ENCODE measurements at places on chromosomes 16 and 17.

DNA sequence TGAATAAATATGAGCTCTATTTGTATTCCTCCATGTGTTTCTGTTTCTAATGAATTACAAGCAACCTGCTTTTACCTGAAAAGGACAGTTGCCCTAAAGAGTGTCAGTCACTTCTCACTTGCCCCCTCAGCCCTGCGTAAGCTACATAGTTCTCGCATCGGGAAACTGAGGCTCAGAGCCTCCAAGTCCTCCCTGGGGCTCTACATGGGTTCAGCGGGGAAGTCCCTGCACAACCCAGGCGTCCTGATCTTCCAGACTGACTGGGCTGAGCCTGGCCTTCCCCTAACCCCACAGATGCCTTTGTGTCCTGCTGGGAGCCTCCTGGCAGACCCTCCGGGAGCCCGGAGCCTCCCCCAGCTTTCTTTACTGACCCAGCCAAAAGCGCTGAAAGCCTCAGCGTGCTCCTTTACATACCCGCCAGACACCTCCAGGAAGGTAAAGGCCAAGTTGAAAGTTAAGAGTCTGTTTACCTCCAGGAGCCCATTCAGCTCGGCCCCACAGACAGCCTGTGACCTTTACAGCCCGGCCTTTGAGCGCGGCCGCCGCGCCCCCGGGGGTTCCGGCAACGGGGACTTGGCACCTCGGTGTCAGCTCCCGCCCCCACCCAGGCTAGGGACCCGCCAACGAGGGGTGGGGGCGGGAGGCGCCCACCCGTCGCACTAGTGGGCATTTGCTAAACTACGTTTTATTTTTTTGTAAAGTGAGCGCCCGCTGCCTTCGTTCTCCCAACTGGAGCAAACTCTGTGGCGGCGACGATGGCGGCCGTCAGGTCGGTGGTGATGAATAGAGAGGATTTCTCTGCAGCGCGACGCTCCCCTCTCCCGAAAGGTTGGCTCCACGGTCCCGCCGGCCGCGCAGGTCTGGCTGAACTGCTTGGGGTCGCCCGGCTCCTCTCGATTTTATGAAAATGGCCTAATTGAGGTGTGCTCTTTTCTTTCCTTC, 4.4 kb upstream of the HOXB13 start:
- DNase-seq: no peak

- peak; percentile 26 for DNase-seq
Measured at GRCh38 chr16:27311448-27311830, 2.3 kb upstream of the IL4R start.

- DNase-seq: peak; percentile 79
Measured at GRCh38 chr17:57995076-57995956, 7.3 kb upstream of the VEZF1 start.

DNA sequence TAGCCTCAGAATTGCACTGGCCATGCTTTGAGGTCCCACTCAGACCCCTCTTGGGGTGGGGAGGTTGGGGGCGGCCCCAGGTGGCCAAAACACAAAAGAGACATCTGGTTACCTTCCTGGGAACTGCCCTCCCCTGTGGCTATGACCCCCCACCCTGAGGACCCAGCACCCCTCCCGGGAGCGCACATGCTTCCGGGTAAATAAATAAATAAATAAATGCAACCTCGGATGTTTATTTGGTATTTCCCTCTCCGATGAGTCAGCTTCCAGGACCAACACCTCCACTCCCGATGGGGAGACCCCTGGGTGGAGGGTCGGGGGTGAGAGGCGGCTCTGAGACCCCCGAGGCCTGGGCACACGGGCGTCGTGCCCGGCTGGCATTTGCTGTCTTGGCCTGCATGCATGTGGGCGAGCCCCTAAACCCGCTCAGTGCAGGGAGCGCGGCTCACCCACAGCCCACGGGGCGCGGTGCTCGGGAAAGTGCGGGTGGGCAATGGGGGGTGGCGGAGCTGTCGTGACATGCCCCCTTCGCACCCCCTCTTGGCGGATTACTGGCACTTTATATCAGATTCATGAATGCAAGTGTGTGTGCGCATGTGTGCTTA, 84.3 kb upstream of the CREBBP start:
- DNase-seq: no peak

- DNase-seq: peak; percentile 53
Measured at GRCh38 chr16:14418795-14419225, 211.2 kb downstream of the PARN start.
